ENCODE measurements at places on chromosomes 3 and 15.
A peak's percentile ranks its signal among the peaks of the same experiment; 100 is the strongest.

DNA sequence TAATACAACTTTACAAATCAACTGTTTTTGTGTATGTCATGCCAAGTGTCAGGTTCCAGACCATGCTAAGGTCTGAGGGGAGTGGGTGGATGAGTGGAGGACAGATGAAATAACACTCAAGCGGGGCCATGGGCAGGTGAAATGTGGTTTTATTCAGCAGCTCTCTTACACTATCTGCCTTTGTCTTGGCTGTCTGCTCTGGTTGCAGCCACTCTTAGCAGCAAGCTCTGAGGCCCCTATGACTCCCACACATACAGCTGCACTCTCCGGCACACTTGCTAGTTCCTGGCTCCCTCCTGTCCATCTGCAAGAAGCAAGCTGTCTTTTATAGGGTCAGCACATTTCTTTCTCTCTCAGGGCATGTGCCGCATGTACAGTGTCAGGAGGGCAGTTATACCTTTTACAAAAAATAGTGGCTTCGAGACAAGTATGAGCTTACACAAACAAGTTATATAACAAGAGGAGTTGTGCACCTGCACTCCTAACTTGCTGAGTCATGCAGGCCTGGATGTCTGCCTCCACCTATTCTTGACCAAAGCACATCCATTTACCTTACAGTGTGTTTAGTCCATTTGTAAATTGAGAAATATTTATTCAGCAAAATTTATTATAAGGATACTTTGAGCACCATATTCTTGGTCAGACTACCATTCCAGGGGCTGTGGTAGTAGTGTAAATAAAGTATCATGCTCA, 683.7 kb upstream of the CBLB start:
- no peak for DNase-seq

GRCh38 chr3:52333869-52334557, 17.9 kb downstream of the DNAH1 start:
- DNase-seq, result no peak

GRCh38 chr3:5343459-5343858, 156.0 kb downstream of the EDEM1 start:
- DNase-seq, result no peak

DNA sequence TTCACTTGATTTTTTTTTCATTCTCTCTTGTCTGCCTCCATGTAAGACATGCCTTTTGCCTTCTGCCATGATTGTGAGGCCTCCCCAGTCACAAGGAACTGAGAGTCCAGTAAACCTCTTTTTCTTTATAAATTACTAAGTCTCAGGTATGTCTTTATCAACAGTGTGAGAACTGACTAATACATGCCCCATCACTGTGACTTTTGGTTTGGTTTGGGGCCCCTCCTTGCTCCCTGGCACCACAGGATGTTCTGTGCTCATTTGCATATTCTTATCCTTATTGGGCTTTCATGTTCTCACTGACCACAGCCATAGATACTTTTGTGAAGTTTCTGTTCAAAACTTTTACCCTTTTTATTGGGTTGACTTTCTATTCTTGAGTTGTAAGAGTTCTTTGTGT, 3.8 kb upstream of the PRR20G start:
- DNase-seq, result no peak

- peak; percentile 36 for DNase-seq
Observed at GRCh38 chr15:71683411-71684274, 126.7 kb upstream of the NR2E3 start.

- peak; percentile 89 for DNase-seq
Observed at GRCh38 chr15:45641999-45642932, 7.4 kb downstream of the SQOR start.

- no peak for DNase-seq
Observed at GRCh38 chr3:108208831-108209230, 13.4 kb downstream of the IFT57 start.

- no peak for DNase-seq
Observed at GRCh38 chr15:81284256-81285031, 39.5 kb downstream of the STARD5 start.

DNA sequence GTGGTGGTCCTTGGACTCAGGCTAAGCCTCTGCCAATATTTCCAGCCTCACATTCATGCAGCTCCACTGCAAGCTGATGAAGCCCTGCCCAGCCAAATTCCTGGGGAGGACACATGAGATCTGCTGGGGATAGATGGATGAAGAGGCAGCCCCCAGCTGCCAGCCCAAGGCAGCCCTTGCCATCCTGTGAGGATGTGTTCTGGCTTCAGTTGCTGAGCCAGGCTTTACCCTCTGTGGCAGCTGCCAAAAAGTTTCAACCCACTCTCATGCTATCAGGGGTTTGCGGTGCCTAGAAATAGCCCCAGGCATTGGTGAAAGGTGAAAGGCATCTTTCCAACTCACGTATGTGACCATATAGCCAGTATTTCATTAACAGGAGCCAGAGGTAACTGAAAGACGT, 37.6 kb downstream of the C2CD4A start:
- no peak for DNase-seq

- DNase-seq, result no peak
Observed at GRCh38 chr15:78937132-78937739, 7.6 kb downstream of the CTSH start.

DNA sequence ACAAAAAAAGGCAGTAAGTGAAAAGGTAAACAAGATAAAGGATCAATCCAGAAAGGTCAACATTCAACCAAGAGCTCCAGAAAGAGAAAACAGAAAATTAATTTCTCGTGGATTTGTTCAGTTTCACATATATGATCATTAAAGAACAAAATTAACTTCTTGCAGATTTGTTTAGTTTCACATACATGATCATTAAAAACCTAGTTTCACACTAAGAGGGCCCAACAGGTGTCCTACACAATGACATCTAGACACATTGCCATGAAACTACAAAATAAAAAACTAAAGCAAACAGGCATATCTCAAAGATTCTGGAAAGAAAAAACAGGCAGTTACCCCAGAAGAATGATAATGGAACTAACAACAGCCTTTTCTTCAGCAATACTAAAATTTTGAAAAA, 22.1 kb downstream of the PHC3 start:
- no peak for DNase-seq

DNA sequence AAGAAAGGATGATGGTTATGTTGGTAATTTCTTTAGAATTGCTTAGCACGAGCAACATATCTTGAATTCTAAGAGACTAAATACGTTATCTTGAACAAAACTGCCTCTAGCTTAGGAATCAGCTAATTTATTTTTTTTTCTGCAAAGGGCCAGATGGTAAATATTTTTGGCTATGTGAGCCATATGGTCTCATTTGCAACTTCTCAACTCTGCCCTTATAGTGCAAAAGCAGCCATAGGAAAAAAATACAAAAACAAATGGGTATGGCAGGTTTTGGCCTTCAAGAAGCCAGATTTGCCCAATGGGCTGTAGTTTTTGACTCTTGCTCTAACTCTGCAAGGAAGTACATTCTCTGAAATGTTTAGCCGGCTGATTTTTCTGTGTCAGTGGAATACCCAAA, 11.9 kb downstream of the OXSM start:
- DNase-seq, result no peak

DNA sequence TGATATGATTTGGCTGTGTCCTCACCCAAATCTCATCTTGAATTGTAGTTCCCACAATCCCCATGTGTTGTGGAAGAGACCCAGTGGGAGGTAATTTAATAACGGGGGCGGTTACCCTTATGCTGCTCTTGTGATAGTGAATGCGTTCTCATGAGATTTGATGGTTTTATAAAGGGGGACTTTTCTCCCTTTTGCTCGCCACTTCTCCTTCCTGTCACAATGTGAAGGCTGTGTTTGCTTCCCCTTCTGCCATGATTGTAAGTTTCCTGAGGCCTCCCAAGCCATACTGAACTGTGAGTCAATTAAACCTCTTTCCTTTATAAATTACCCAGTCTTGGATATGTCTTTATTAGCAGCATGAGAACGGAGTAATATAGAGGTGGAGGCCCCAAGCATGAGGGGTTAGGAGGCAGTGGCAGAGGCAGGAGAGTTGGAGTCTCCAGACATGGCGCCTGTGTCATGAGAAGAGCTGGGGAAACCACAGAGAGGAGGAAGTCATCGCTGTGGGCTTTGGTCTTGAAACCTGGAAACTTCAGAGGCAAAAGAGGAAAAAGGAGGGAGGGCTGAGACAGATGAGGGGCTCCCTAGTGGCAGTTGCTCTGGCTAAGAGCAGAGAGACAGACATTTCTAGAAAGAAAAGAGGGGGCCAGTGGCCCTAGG, 107.8 kb upstream of the VEPH1 start:
- no peak for DNase-seq

DNA sequence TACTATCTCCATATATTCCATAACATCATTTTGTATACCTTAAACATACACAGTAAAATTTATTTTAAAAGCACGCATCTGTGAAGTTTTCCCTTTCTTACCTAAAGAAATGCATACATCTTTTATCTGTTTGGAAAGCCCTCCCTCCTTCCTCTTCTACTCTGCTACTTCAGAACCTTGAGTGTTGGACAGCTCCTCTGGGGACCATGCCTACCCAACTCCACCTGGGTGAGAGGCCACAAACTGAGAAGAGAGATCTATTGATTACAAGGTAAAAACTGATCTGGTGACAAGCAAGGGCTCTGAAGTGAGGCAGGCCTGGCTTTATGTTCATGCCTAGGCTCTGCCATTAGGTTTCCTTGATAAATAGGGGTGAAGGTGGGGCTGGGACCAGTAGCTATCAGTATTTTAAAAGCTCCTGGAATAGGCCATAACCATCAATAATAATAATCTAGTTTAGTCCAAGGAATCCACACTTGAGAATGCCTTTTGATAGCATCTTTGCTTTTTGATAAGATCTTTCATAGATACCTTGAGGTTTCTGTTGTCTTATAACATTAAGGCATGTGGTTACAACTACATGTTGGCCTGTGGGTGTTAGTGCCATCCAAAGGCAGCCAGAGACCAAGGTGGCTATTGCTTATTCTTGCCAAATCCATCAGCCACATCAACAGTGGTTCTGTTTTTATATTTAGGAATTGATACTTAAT, 148.8 kb downstream of the KCNMB2 start:
- no peak for DNase-seq

DNA sequence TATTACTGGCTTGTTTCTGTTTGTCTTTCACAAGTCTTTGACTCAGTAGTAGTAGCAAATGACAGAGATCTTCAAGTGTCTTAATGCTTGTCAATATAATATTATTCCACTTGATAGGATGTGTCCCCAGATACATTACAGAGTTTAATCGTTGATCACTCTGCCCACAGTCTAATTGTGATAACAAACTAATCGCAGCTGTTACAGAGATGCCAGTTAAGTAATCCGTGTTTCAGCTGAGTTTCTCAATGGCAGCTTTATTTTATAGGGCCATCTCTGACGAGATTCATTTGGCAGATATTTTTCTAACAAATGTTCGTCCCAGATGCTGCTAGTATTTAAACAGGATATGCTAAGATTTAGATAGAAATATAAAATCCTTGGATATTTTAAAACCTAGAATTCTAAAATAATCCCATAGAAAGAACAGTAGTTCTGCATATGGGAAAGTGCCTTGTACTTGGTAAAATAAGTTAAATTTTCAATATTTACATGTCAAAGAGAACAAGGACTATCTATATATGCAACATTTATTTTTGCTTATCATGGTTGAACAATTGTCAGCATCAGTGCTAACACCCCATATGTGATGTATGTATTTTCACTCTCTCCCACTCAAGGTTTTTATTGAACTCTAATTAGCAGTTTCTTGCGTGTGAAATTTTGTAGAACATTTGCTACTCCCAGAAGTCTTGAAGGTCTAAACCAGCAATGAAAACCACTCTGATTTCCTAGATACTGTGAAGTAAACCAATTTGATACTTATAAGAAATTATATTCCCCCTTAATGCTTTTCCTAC, 185.5 kb downstream of the MBNL1 start:
- no peak for DNase-seq

DNA sequence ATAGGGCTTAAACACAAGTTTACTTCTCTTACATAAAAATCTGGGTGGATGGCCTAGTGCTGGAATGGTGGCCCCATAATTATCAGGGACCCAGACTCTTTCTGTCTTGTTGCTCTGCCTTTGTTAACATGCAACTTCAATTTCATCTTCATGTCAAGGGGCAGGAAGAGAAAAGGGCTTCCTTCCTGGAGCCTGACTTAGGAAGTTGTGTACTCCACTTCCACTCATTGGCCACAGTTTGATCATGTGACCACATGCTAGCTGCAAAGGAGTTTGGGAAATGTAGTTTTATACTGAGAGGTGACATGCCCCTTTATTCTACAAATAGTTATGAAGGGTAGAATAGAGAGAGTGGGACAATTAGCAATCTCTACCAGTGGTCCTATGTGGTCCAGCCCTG, 39.3 kb downstream of the RHCG start:
- peak; percentile 45 for DNase-seq

- DNase-seq, result no peak
Observed at GRCh38 chr15:32838338-32838737, 120.5 kb downstream of the GREM1 start.

DNA sequence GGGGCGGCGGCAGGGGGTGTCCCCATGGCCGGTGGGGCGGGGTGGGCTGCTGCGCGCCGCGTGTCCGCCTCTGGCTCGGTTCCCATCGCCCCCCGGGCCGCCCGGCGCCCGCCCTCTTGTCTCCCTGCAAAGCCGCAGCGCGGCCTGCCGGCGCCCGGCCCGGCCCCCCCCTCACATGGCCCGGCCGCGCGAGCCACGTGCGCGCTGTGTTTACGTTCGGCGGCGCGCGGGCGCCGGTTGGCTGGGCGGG, 502 bp downstream of the NR1D2 start:
- DNase-seq, result no peak

- DNase-seq, result no peak
Observed at GRCh38 chr3:13065727-13066126, 7.5 kb downstream of the IQSEC1 start.

DNA sequence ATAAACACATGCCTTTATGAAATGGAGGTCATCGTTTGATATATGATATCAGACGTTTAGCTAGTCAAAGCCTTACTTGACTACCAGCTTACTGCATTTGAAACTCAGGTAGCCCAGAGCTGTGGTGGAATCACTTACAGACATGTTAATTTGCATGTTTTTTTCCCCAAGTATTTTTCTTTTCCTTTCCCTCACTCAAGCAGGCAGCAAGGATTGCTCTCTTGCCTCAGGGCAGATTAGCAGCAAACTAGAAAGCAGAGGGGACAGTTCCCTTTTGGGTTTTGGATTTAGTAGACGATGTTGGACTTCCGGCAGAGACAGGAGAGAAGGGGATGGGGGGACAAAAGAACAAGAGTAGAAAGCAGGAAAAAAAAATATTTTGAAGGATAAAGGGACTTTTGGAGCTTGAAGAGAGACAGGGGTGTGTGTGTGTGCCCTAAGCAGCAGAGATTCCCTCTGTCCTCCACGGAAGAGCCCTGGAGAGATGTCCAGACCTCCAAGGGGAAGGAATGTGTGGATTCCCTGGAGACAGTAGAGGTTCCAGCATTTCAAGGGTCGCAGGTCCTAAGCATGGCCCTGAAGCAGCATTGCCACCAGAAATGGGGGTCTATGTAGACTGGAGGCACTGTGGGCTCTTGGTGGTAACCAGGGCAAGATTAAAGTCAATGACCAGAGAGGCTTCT, 86.8 kb upstream of the CADPS start:
- no peak for DNase-seq

GRCh38 chr3:62724503-62724902, 150.7 kb downstream of the CADPS start:
- no peak for DNase-seq

- DNase-seq, result peak; percentile 33
Observed at GRCh38 chr3:183584246-183584913, 28.9 kb upstream of the KLHL6 start.
